ENCODE measurements at places on chromosomes 12 and 14. TPM values are rescaled to one million over a fixed set of nuclear protein-coding genes. Genes with fewer than 3 reads are reported as not detected.

Gene PLEKHG7
- total RNA-seq, result not detected

DNA sequence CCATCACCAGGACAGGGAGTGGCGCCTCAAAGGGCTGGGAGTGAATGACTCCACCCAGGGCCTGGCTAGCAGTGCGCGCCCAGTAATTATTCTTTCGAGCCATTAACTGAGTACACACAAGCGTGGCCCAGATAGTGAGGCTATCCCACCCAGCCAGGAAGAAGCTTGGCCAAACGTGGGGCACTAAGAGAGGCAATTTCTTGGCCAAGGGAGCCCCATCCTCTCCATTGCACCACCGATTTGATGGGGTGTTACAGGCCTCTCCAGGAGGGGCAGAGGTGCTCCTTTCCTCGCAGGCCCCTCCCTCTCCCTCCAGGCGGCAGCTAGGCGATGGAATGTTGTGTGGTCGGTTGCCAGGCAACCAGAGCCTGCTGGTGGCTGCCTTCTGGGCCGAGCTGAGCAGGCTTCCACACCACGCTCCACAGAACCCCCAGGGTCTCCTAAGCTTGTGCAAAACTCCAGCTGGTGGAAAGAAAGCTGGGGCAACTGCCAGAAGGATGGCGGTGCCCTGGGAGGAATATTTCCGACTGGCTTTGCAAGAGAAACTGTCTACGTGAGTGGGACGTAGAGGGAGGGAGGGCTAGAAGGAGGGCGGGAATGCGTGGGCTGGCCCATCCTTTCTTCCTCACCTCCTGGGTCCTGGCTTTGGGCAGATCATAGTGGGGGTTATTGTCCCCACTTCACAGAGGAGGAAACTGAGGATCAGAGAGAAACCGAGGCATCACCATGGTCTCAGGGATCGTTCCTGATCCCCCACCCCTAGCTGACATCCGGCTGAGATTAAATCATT is at the start of gene CFAP73:
CFAP73 (plus strand) TSS at position 364 of the 790 bp plus-strand sequence; CDS start at position 498, 134 bp downstream.
- peak; percentile 70 for DNase-seq

DNA sequence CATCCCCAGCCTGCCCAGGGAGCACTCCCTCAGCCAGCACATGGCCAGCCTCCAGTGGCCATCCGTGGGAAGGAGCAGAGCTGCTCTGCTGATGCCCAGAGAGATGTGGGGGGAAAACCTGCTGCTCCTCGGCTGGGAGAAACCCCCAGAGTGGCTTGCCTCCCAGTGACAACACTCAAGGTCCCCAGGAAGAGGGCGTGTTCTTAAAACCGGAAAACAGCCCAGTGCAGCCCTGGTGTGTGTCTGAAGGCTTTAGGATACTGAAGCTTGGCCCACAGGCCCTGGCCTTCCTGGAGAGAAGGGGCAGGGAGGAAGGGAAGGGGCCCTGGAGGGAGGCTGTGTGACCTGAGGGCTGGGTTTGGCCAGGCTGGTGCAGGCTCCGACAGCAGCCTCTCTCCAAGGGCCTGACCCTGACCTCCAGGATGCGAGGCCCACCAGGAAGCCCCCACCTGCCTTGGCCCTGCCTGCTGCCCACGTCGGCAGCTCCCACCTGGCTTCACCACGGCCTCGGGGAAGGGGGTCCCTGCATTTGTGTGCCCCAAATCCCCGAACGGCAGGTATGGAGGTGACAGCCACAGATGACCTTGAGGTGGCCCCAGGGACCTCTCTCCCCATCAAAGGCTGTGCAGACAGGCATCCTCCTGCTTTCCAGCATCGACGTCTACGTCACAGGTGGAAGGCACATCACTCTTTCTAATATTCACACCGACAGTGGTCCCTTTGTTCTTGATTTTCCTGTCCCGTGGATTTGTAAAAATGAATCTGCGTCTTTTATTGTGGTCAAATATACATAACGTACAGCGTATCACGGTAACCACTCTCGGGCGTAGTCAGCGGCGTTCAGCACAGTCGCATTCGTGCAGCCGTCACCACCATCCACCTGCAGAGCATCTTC is 190.0 kb upstream of the C14orf180 start:
- no peak for DNase-seq

GRCh38 chr14:76984787-76985375 is 43.6 kb downstream of the IRF2BPL start:
- DNase-seq, result peak; percentile 87

DNA sequence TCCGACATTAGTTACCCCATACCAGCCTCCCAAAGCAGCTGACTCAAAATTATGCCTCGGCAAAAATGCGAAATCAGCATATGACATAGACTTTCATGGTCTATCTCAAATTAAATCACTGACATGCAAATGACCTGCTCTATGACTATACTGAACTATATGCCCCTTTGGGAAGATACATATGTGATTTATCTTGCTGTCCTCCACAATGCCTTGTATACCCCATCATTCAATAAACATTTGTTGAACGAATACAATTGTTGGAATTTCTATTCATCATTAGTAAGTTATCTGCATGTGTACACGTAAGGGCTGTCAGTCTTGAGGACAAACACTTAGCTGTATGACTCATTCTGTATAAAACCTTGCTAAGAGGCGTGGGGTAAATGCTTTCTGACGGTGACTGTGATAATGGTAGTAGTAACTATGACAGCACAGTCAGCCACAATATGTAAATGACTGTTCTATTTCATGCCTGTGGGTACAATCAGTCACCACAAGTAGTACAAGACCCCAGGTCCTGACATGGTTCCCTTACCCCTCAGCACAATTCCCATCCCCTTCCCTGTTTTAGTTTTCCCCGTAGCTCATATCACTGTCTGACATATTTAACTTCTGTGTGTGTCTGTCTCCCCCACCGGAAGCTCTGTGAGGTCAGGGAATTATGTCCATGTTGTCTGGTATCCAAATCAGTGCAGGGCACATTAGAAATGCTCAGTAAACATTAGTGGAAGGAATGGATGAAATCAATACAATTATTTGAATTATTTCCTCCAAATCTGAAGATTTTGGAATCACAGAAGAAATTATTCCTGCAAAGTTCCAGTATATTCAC is 42.8 kb downstream of the STXBP6 start:
- DNase-seq, result peak; percentile 79
